Stimulated activated CD4-positive, alpha-beta T cell treated with anti-CD3 and anti-CD28 coated beads, Interleukin-1b, Interleukin-23, amount 100 ng/mL, for 48 hours (primary cell): ENCODE measurements at places on chromosomes 2 and 18.

GRCh38 chr2:130986890-130987493 lies 106.3 kb downstream of the FAM168B start:
- DNase-seq: no peak

DNA sequence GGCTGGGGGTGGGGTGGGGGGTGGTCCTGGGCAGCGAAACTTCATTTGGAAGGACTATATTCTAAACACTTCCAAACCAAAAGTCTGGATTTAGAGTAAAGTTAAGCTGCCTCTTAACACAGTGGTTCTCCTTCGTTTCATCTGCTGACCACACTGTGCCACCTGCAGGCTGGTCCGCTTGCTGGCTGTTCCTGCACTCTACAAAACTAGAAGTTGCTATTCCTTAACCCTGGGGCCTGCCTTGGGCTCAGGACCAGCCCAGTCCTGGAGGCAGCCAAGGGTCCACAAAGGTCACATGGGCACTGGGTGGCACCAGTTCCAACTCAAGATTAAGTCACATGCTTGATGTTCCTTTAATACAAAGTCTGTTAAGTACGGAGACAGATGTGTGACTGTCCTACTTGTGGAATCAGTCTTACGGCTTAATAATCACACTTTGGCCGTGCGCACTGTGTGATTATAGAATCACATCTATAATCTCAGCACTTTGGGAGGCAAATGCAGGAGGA lies 195.4 kb downstream of the FAM210A start:
- DNase-seq: no peak

GRCh38 chr2:70616168-70616694 lies 62.6 kb upstream of the TGFA start:
- DNase-seq: no peak

GRCh38 chr18:46712406-46712805 lies 44.4 kb downstream of the ST8SIA5 start:
- no peak for DNase-seq

GRCh38 chr2:155377266-155377680 lies 678.8 kb downstream of the KCNJ3 start:
- no peak for DNase-seq

- DNase-seq: no peak
Observed at GRCh38 chr2:210337159-210337558, 22.2 kb upstream of the MYL1 start.

GRCh38 chr2:230793572-230794359 lies 71.0 kb upstream of the ITM2C start:
- peak; percentile 83 for DNase-seq

DNA sequence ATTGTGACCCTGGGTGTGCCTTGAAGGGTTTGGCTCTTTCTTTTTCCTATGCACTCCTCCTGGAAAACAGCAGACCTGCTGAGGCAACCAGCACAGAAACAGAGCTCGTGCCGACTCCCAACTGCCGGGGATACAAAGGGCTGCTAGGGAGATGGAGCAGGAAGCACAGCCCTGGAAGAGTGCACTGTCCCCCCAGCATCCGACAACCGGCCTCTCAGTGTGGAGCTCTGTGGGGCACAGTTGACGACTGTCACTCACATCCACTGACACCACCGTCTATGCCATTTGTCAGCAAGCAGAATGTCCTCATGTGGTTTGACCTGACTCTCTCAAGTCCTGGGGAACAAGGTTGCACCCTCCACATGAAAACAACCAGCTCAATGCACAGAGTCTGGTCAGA lies 290.4 kb downstream of the TNS1 start:
- no peak for DNase-seq

DNA sequence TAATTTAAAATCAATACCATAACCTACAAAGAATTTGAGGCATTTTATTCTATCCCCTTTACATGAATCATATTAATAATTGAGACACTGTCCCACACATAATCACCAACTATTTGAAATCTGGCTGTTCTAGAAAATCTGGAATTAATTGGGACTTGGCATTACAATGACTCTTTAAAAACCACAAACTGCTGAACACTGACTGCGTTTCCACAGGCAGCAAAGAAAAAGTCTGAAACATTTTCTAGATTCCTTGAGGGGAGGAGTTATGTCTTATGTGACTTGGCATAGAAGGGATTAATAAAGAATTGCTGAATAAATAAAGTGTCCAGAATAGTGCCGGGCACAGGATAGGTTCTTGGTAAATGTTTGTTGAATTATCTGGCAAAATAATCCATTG lies 61.4 kb downstream of the GPR39 start:
- no peak for DNase-seq

DNA sequence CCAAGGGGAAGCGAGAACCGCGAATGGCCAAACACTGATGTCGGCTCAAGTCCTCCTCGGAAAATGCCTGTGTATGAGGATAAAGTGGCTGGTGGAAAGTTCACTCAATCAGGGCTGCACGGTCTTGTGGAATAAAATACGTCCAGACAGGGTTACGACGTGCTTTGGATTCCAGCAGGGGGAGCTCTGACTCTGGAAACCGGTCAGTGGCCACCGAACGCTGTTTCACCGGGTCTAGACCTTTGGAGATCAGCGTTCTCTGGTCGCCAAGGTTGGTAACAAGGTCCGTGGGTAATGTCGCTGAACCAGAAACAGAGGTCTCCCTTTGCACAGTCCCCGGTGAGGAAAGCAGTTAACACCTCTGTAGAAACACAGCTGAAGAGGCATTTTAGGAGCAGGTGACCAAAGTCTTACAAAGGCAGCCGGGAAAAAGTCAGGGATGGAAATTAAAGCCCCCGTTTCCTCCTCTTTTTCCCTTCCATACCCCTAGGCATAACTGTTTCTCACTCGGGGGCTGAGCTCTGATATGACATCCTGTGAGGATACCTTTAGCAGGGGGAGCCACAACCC lies 47.8 kb downstream of the CDCA7 start:
- DNase-seq: peak; percentile 80

DNA sequence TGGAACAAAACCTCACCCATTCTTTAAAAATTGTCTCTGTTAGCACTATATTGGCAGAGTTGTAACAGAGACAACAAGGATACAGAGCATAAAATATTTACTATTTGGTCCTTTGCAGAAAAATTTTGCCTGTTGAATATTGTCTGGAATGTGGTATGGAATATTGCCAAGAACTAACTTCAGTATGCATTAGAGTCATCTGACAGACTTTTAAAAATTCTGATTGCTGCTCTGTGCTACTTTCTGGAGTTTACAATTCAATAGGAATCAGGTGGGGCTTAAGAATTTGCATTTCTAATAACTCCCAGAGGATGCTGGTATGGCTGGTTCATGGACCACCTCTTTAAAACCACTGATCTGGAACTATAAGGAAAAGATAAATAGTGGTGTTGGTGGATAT lies 32.8 kb upstream of the NYAP2 start:
- DNase-seq: no peak

DNA sequence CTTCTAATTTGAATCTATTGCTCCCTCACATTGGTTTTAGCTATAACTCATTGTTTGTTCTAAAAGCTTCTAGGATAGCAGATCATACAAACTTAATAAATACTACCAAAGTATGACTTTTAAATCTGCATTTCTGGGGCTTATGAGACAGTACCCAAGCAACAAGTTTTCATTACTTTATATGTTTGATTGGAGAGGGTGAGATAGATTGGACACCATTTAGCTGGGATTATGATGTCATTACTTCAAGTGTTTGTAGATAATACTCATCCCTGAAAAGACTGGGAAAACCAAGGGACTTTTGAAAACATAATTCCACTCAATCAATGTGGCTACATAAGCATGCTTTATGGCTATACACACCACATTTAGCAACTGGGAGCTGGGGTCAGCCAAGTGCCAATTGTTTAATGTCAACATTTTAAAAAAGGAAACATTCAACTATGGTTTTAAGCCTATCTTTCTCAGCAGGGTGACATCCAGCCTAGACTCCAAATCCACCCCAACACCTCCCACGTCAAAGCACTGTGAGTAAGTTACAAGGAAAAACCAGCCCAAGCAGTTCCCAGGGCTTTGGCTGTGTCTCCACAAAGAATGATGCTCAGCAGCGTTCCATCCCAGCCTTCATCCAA lies 119.9 kb downstream of the ETAA1 start:
- no peak for DNase-seq

DNA sequence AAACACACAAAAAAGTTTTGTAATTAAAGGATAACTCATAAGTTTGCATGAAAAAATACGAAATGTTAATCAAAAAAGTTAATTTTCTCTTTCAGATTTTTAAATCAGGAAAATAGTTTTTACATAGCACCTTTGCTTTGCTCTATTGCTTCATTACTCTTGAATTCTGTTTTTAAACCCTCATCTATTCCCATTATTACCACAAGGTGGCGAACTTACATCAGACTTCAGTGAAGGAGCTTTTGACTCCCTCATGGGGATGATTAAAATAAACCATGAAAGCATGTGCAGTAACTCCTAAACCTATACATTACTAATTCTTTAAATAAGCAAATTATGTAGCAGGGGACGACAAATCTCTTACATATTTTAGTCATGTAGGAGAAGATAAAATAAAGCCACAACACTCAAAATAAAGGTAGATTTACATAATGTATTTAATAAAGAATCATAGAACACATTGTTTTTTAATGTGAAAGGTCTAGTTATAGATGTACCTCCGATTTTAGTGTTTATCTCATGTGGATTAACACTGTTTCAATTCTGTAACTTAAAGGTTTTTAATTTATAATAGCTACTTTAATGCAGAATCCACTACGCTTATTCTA lies 105.2 kb downstream of the NETO1 start:
- DNase-seq: no peak

GRCh38 chr2:218438596-218438995 lies 19.7 kb downstream of the VIL1 start:
- DNase-seq: no peak

DNA sequence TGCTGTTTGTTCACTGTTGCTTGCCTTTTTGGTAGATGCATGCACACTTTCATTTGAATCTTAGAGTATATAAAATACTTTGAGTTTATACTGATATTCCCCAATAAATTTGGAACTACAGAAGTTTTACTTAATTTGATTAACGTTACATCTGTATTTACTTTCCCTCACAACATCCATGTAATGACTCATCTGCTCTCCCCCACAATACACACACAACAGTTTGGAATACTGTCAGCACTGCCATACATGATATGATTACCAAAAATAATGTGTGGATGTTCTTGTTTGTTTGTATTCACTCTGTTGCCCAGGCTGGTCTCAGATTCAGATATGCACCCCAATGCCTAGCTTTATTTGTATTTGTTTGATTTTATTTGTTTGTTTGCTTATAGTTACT lies 144.2 kb downstream of the WDR7 start:
- no peak for DNase-seq

- no peak for DNase-seq
Observed at GRCh38 chr2:118010473-118010872, 3.4 kb downstream of the CCDC93 start.

DNA sequence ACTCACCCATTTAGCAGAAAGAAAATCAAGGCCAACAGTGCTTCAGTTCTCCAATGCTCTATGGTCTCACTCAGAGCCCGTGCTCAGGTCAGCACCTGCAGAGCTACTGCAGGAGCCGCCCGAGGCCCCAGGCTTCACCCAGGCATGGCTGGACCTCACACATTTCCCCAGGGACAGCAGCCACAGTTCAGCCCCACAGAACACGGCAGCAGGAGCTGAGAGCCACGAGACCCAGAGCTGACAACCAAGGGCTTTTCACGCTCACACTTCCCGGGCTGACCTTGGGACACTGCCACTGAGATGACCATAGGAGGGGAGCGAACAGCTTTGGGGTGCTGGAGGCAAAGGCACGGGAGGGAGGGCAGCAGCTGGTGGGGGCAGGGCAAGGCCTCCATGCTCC lies 4.2 kb downstream of the TMEM18 start:
- DNase-seq: no peak

- DNase-seq: no peak
Observed at GRCh38 chr2:154158101-154158500, 286.4 kb downstream of the GALNT13 start.

GRCh38 chr2:54261537-54261936 lies 5.5 kb upstream of the TSPYL6 start:
- no peak for DNase-seq

DNA sequence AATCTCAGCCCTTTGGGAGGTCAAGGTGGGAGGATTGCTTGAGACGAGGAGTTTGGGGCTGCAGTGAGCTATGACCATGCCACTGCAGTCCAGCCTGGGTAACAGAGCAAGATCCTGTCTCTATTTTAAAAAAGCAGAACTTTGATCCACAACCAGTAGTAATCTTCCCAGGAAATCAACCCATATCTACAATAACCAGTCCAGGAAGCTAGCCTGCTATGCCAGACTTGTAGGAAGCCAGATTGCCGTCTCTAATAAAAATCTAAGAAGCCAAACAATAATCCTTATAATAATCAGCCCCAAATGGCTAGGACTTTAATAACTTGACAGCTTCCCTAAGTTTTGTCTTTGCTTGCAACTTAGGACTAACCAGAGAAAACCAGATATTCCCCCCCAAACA lies 9.0 kb upstream of the ALMS1 start:
- no peak for DNase-seq

- DNase-seq: no peak
Observed at GRCh38 chr2:100163605-100164004, 21.2 kb upstream of the AFF3 start.

DNA sequence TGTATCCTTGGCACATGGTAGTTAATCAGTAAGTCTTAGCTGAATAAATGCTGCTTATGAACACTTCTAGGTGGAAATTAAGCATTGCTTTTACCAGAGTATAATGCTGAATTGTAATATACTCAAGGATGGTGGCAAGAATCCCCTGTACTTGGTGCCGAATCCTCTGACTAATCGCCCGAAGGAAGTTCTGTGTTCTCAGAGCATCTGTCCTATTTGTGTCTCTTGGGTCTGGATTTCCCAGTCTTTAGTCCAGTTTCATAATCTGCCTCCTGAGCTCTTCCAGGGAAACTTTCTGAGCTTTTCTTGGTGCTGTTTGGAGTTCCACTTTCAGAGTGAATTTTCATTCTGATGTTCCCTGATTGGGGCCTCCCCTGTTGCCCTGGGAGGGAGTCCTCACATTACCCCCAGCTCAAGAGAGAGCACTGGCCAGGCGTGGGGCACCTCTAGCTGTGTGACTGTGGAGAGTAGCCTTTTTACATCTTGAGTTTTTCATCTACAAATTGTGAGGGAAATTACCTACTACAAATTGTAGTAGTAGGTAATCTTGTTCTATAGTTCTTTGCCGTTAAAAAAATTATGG lies 144.9 kb downstream of the LTBP1 start:
- DNase-seq: no peak

GRCh38 chr2:221655300-221655699 lies 83.2 kb upstream of the EPHA4 start:
- DNase-seq: no peak

DNA sequence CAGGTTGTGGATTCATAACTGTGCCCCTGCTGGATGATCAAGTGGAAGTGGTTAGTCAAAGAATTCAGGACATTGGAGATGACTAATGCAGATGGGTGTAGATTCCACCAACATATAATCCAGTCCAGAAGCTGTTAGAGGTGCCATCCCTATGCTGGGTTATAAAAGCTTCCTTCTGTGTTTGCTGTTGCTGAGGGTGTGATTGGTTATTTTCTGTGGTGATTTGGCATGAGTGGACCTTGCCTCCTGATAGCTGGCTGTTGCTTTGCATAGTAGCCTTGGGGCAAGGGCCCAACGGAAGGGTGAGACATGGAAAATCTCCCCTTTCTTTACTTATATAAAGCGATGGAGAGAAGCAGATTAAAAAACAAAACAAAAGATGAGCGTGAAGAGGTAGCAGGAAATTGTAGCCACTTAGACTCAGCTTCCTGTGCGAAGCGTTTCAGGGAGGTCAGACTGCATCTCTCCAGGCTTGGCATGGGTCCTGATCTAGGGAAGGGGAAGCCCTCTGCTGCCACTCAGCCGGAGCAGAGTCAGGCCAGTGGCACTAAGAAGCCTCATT lies 190.4 kb downstream of the FMNL2 start:
- no peak for DNase-seq
